ENCODE measurements at places on chromosomes 12 and 14.

DNA sequence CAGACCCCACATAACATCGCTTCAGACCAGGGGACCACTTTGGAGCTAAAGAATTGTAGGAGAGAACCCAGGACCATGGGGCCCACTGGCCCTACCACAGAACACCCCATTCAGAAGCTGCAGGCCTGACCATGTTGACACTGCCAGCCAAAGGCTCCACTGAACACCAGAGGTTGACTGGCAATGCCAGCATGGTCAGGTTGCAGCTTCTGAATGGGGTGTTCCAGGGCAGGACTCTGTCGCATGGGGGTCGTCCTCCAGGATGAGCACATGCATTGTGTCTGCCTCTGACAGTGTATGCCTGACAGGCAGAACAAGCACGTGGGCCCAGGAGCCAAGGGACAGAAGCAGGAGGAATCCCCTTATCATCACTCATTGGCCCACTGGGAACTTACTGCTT, 34.1 kb downstream of the DIO3 start:
- no peak for DNase-seq

DNA sequence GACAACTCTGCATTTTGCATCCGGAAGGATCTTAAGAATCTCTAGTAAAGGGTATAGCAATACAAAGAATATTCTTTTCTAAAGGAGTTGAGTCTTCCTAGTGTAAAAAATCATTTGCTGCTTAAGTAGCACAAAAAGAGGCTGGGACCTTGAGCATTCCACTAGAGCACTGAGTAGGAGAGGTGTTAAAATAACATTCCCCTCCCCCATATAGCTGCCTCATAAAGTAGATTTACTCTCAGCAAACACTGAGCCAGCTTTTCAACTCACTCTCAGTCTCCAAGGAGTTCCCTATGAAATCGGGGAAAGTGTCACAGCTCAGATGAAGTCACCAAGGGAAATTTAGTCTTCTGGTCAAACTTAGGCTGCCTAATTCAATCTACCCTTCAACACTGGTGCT, 592.7 kb downstream of the ETNK1 start:
- no peak for DNase-seq

- no peak for DNase-seq
Measured at GRCh38 chr12:116009805-116010204, 267.7 kb downstream of the MED13L start.

- peak; percentile 76 for DNase-seq
Measured at GRCh38 chr12:55830601-55831446, 1.4 kb upstream of the DNAJC14 start.

DNA sequence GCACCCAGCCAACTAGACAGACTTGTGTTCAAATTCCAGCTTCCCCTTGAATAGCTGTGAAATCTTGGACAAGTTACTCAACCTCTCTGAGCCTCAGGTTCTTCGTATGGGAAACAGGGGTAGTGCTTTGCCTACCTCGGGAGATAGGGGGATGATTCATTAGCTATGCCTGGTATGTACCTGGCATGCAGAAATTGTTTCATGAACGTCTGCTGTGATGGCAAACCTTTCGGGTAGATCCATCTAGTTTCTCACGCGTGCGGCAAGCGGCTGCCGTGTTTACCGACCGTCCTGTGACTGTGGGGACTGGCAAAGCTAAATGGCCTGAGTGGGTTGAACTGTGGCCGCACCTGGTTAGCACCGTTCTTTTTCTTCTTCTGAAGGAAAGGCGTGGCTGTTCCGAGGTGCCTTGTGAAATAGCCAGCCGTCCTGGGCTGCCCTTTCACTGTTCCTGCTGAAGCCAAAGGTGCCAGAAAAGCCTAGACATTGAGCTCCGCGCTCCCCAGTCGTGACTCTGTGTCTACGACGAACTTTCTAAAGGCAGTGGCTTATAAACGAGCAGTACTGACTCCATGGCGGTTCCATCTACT, 40.6 kb upstream of the MED13L start:
- DNase-seq = no peak

DNA sequence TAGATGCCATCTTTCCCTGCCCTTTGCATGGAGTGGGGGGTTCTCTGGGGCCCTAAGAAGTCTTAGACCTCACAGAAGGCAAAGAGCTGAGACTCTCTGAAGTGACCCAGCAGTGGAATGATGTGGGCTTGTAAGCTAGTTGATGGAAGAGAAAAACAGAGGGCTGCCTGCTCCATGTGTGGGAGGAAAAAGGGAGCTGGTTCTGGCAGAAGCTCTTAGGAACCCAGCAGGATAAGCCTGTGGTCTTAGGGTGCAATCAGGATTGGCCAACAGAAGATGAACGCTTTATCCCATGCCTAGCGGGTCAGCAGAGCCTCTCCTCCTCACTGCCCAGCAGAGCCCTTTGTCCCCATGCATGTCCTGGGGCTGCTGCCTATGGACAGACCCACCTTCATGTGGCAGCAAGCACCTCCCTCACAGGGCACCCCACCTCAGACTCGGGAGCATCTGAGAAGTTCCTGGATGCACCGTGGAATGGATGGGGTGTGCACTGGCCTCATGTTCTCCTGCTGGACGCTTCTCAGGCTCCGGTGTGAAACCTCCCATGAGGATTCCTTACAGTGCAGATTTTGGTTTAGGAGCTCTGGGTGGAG, 152.7 kb downstream of the ADGRD1 start:
- DNase-seq = no peak

- DNase-seq = peak; percentile 47
Measured at GRCh38 chr12:84814664-84815245, 97.8 kb downstream of the SLC6A15 start.

DNA sequence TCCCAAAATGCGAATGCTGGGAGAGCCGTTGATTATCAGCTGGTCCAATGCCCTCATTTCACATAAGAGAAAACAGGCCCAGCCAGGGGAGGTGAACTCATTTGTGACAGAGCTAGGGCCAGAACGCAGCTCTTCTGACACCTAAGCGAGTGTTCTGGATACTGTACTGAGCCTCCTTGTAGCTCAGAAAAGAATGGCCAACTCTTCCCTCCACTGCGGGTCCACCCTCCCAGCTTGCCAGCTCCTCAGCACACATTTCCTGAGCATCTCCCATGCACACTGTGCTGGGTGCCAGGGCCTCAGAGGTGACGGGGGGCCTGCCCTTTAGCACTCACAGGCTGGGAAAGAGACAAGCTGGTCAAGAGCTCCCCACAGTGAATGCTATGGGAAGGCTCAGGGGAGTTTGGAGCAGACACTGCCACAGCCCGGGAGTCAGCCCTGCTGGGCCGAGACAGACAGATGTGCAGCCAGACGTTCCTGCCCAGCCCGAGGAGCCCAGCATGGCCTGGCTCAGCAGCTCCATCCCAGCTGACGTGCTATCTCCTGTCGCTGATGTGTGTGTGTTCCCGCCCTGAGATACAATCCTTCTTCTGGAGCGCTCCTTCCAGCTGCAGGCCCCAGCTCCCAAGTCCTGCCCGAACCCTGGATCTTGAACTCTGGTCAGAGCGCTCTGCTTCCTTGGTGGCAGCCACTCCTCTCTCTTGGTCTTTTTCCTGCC, 3.5 kb downstream of the CMTM5 start:
- no peak for DNase-seq

- no peak for DNase-seq
Measured at GRCh38 chr14:22939684-22940083, 10.5 kb upstream of the PRMT5 start.
